ENCODE measurements at places on chromosomes 5 and 9.
A peak's percentile ranks its signal among the peaks of the same experiment; 100 is the strongest.

DNA sequence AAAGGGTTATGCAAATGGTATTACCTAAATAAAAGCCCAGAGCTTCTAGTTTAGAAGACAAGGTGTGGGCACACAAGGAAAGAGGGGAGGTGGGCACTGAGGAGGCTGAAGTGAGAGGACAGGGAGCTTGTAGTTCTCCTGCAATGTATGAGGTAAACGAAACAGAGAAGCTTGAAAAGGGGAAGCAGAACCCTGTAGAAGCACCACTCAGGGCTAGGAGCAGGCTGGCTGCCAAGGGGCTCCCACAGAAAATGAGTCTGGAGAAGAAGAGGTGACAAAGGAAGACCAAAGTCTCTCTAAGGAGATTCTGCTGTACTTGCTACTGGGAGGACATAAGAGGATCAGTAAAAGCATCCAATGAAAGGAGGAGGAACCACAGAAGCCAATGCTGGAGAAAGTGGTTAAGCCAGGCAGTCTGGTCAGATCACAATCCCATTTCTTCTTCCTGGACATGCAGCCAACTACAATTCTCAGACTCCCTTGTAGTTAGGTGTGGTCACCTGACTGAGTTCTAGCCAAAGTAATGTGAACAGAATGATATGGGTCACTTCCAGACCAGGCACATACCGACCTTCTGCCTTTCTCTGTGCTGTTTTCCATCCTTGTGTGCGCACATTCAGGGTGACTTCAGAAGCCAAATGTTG lies 174.5 kb upstream of the MAP3K1 start:
- DNase-seq = no peak

GRCh38 chr5:139746691-139747582 lies 48.7 kb upstream of the PSD2 start:
- DNase-seq = peak; percentile 71

DNA sequence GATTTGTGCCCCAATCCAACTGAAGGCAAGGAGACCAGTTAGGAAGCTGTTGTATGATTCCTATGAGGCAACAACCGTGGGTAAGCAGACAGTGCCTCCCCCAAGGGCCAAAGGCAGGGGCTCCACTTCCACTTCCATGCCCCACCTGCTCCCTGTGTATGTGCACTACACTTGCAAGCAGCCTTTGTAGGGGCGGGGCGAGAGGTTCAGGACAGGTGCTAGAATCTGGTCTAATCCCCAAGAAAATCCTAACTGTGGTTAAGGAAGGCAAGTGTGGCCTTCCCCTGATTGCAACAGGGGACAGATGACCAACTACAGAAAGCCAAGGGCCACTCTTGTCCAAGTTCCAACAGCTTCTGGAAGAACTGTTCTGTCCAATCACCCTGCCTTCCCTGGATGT lies 41.7 kb downstream of the B4GALT1 start:
- DNase-seq = no peak

- DNase-seq = no peak
Measured at GRCh38 chr5:161167016-161167767, 315.2 kb upstream of the ATP10B start.

GRCh38 chr5:23400951-23401350 lies 106.5 kb upstream of the PRDM9 start:
- no peak for DNase-seq

DNA sequence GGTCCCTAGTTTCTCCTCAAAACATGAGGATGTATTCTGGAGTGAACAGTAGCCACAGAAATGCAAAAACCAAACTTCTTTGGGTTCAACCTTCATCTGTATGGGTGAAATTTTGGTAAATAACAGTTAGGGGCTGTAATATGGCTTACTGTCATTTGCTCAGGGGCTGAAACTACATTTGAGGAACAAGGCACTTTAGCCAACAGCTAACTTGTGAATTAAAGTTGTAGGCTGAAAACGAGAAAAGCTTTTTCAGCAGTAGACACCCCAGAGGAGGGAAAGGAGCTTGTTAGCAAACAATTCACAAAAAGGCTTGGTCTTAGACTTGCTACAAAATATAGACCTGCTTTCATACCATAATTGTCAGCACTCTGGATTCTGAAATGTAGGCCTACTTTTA lies 6.6 kb downstream of the TMEM171 start:
- DNase-seq = no peak

DNA sequence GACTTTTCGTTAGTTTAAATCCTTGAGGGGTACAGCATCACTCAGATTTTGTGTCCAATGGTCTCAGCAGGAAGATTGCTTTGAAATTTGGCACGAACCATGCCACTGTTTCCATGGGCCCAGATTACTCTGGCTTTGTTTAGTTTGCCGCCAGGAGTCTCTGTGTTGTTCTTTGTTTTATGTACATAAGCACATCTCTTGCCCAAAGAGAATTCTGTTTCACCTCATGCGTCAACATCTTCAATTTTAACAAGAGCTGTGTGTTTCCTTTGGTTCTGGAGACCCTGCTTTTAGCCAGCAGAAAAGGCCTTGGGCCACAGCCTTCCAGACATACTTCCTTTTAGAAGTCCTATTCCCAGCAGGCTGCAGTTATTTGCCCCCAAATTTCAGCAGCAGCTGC lies 62.4 kb downstream of the TNPO1 start:
- no peak for DNase-seq

- peak; percentile 49 for DNase-seq
Measured at GRCh38 chr5:5883562-5883961, 461.1 kb downstream of the ICE1 start.

DNA sequence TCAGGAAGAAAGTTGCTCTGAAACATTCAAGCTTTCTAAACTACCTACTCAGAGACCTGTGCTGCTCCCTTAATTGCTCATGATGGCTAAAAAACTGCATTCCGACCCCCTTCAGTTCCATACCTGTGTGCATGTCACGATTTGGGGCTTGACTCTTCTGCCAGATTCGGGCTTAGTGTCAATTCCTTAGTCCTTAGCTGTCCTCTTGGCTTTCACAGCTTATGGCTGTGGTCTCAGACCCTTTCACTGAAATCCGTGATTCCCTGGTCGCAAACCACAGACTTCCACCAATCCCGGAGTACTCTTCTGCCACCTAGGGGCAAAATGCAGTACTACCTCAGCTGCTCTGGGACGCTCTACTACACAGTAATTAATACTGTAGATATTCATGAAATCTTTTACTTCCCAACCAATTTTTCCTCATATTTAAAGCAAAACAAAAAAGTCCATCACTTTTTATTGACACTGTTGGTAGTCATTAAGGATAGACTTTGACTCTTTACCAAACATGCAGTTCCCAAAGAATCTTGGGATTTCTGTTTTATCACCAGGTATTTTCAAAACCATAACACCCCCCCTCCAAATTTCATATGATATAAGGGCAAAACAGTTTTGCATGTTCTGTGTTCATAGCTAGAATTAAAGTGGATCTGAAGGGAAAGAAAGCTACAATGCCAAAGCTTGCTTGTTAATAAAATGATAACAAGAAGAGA lies 617.4 kb downstream of the SLCO4C1 start:
- DNase-seq = peak; percentile 37

Measured in NCI-H526 (cell line).